ENCODE measurements at places on chromosomes 16 and 17. TPM values are rescaled to one million over a fixed set of nuclear protein-coding genes. Genes with fewer than 3 reads are reported as not detected.

GRCh38 chr17:77829843-77830799 lies 128.4 kb upstream of the TNRC6C start:
- no peaks in the 10 kb centered on the region for H3K27me3 ChIP-seq
- no peak overlapping the region for H3K4me3 ChIP-seq
- no peaks in the 10 kb centered on the region for H3K36me3 ChIP-seq
- peaks cover 20% of the 10 kb centered on the region for H3K4me1 ChIP-seq
- H3K27ac ChIP-seq: peak overlapping the region; percentile 83

- DNase-seq: no peak
- no peaks in the 10 kb centered on the region for H3K27me3 ChIP-seq
- no peak overlapping the region for H3K27ac ChIP-seq
- no peaks in the 10 kb centered on the region for H3K36me3 ChIP-seq
- H3K4me3 ChIP-seq: no peak overlapping the region
These were observed 42.8 kb downstream of the TNFRSF13B start for GRCh38 chr17:16929035-16929680.

The TNK1 gene
- total RNA-seq: 2.2 TPM

The CYB561 gene
- 2.4 TPM for total RNA-seq

The VASN gene
- 12.8 TPM for total RNA-seq

DNA sequence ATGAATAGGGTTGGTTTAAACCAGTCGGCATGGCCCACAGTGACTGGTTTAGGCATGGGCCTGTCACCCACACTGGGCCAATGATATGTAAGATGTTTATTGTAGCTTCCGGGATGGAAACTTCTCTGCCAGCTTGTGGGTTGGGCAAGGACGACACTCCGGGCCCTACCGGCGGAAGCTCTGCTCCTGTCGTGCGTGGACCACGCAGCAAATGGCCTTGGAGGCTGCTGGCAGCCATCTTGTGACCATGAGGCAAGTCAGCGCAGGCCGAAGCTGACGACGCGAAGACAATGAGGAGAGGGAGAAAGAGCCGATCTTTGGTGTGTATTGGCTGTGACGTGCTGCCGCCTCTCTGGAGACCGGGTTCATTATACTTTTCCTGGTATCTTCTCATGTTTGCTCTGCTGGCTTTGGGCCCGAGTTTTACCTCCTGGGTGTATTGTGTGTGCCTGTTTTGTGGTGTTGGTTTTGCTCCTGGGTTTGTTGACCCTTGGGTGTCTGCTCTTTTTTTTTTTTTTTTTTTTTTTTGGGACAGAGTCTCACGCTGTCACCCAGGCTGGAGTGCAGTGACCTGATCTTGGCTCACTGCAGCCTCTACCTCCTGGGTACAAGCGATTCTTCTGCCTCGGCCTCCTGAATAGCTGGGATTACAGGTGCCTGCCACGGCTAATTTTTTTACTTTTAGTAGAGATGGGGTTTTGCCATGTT lies 15.4 kb downstream of the SLC25A10 start:
- H3K27me3 ChIP-seq: peaks cover 15% of the 10 kb centered on the region
- no peak overlapping the region for H3K27ac ChIP-seq
- H3K4me1 ChIP-seq: no peaks in the 10 kb centered on the region
- no peak overlapping the region for H3K4me3 ChIP-seq
- no peaks in the 10 kb centered on the region for H3K36me3 ChIP-seq

GRCh38 chr17:1241929-1242328 lies 28.3 kb upstream of the BHLHA9 start:
- H3K4me3 ChIP-seq: no peak overlapping the region
- no peak overlapping the region for H3K27ac ChIP-seq
- DNase-seq: peak; percentile 48

- no peak overlapping the region for H3K27ac ChIP-seq
- no peak overlapping the region for H3K4me3 ChIP-seq
- H3K27me3 ChIP-seq: no peaks in the 10 kb centered on the region
- no peaks in the 10 kb centered on the region for H3K36me3 ChIP-seq
- no peaks in the 10 kb centered on the region for H3K4me1 ChIP-seq
These were observed 3.6 kb upstream of the C16orf96 start for GRCh38 chr16:4552541-4552940.

- no peak overlapping the region for H3K4me3 ChIP-seq
- peaks cover 8% of the 10 kb centered on the region for H3K4me1 ChIP-seq
- no peak overlapping the region for H3K27ac ChIP-seq
- DNase-seq: no peak
- no peaks in the 10 kb centered on the region for H3K36me3 ChIP-seq
- no peaks in the 10 kb centered on the region for H3K27me3 ChIP-seq
These were observed 106.2 kb downstream of the N4BP1 start for GRCh38 chr16:48503779-48504178.

DNA sequence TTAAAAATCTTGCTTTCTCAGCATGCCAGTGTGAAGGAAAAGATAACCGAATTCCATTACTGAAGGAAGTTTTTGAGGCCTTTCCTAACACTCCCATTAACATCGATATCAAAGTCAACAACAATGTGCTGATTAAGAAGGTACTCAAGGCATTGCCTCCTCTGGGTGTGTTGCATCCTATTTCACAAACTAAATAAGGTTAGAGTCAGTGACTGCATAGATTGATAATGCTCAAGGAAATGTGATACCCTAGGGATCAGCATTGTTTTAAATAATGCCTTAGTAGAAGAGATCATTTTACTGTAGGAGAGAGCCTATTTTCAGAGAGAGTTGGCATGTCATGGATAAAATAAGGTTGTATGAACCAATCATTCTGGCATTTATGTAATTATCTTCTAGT lies 36.8 kb downstream of the GDPD1 start:
- H3K36me3 ChIP-seq: no peaks in the 10 kb centered on the region
- no peaks in the 10 kb centered on the region for H3K4me1 ChIP-seq
- H3K27ac ChIP-seq: no peak overlapping the region
- H3K4me3 ChIP-seq: no peak overlapping the region
- DNase-seq: no peak

DNA sequence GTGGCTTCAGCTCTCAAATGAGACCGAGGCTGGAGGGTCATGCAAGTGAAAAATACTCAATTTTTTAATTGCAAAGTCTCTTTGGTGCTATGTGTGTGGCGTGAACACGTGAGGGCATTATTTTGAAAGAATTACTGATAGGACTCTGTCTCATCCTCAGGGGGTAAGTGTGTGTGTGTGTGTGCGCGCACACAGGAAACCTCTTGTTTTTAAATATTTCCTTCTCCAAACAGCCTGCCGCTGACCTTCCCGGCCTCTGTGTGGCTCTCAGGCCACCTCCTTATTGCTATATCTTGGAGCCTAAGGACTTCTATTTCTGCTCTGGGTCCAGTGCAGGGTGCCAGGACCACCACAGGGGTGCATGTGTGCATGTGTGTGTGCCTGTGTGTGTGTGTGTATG lies 99.7 kb downstream of the CMIP start:
- no peak overlapping the region for H3K4me3 ChIP-seq
- H3K4me1 ChIP-seq: no peaks in the 10 kb centered on the region
- no peaks in the 10 kb centered on the region for H3K36me3 ChIP-seq
- H3K27ac ChIP-seq: no peak overlapping the region

- no peak overlapping the region for H3K4me3 ChIP-seq
- H3K4me1 ChIP-seq: no peaks in the 10 kb centered on the region
- no peaks in the 10 kb centered on the region for H3K36me3 ChIP-seq
- no peak for DNase-seq
- H3K27me3 ChIP-seq: peaks cover 10% of the 10 kb centered on the region
- no peak overlapping the region for H3K27ac ChIP-seq
These were observed 3.3 kb upstream of the NACA2 start for GRCh38 chr17:61594294-61594825.

- DNase-seq: no peak
- no peaks in the 10 kb centered on the region for H3K27me3 ChIP-seq
- no peaks in the 10 kb centered on the region for H3K36me3 ChIP-seq
- no peak overlapping the region for H3K27ac ChIP-seq
- no peaks in the 10 kb centered on the region for H3K4me1 ChIP-seq
- H3K4me3 ChIP-seq: no peak overlapping the region
These were observed 10.7 kb downstream of the COL1A1 start for GRCh38 chr17:50190603-50191358.

The TBC1D3H gene
- not detected for total RNA-seq

- H3K27me3 ChIP-seq: no peaks in the 10 kb centered on the region
- DNase-seq: no peak
- no peak overlapping the region for H3K27ac ChIP-seq
- no peaks in the 10 kb centered on the region for H3K36me3 ChIP-seq
- H3K4me3 ChIP-seq: no peak overlapping the region
- H3K4me1 ChIP-seq: no peaks in the 10 kb centered on the region
These were observed 24.6 kb downstream of the CMIP start for GRCh38 chr16:81469183-81469677.

- H3K27me3 ChIP-seq: no peaks in the 10 kb centered on the region
- H3K4me3 ChIP-seq: no peak overlapping the region
- H3K36me3 ChIP-seq: no peaks in the 10 kb centered on the region
- no peak for DNase-seq
These were observed 29.3 kb upstream of the RBL2 start for GRCh38 chr16:53404959-53405358.

DNA sequence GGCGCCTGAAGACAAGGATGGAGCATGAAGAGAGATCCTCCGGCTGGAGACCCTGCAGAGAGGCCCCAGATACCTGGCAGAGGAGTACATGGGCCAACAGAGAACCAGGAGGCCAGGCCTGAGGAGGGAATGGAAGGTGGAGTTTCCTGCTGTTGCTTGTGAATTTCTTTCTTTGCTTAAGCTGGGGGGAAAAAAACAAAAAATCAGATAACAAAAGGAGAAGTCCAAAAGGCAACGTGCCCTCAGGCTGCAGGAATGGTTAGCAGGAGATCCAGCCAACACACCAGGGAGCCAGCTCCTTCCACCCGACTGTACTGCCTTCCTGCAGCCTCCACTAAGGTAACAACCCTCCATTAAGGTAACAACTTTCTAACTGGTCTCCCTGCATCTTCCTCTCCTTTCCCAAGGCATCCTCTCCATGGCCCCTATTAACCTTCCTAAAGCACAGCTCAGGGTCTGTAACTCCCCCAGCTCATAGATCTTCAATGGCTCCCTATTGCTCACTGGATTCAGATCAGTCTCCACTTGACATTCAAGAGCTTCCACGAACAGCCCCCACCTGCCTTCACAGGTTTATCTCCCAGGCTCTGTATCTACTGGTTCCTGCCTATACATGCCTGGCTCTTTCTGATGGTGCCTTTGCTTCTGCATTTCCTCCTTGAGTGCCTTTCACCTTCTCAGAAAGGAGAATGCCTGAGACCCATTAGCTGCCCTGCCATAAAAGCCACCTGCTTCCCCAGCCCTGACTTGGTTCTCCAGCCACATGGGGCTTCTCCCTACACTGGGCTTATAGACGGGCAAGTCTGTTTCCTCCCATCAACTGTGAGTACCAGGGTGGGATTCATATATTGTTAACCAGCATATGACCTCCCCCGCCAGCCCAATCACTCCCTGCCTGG lies 725 bp upstream of the ARL5C start:
- DNase-seq: no peak
- H3K27ac ChIP-seq: no peak overlapping the region
- H3K36me3 ChIP-seq: no peaks in the 10 kb centered on the region
- H3K27me3 ChIP-seq: no peaks in the 10 kb centered on the region
- peaks cover 8% of the 10 kb centered on the region for H3K4me1 ChIP-seq

DNA sequence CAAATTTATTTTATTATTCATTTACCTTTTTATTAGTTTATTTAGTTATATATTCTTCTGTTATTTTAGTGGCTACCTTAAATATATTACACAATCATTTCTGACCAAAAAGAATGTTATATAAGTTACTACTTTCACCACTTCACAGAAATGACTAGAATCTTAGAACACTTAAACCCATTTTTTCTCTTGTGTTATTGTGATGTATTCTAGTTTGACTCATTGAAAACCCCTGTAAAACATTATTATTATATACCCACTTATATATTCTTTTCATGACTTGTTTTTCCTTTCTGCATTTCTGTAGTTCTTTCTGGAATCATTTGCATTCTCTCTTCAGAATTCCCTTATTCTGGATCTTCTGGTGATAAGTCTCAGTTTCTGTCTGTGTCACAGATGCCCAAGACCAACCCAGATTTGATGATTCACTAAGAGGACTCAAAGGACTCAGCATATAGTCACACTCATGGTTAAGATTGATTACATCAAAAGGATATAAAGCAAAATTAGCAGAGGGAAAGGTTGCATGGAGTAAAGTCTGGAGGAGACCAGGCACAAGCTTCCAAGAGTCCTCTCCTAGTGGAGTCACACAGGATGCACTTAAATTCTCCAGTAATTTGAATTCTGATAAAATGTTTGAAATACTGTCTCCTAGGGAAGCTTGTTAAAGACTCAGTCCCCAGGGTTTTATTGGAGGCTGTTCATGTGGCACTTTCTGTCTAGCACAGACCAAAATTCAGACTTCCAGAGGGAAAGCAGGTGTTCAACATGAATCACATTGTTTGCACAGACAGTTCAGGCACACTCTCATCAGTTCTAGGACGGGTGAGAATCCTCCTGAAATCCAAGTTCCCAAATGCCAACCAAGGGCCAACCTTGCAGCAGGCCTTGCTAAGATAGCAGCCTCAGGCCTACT lies 7.7 kb downstream of the GINS3 start:
- no peak for DNase-seq
- H3K36me3 ChIP-seq: no peaks in the 10 kb centered on the region
- H3K27ac ChIP-seq: no peak overlapping the region
- H3K4me3 ChIP-seq: no peak overlapping the region
- H3K4me1 ChIP-seq: no peaks in the 10 kb centered on the region
- H3K27me3 ChIP-seq: no peaks in the 10 kb centered on the region

The FOXN1 gene
- total RNA-seq: not detected

The PYY gene
- not detected for total RNA-seq

The TOX3 gene
- total RNA-seq: not detected

- no peaks in the 10 kb centered on the region for H3K27me3 ChIP-seq
- H3K4me3 ChIP-seq: no peak overlapping the region
- no peaks in the 10 kb centered on the region for H3K36me3 ChIP-seq
- H3K4me1 ChIP-seq: no peaks in the 10 kb centered on the region
These were observed 383.1 kb downstream of the KCNJ2 start for GRCh38 chr17:70552230-70552981.

The CHD9NB gene
- 0.72 TPM for total RNA-seq

- no peak overlapping the region for H3K4me3 ChIP-seq
- H3K27ac ChIP-seq: no peak overlapping the region
- H3K27me3 ChIP-seq: no peaks in the 10 kb centered on the region
- peaks cover 17% of the 10 kb centered on the region for H3K36me3 ChIP-seq
- peaks cover 9% of the 10 kb centered on the region for H3K4me1 ChIP-seq
These were observed 26.8 kb upstream of the SLC5A10 start for GRCh38 chr17:18925187-18925586.

GRCh38 chr17:57916925-57917858 lies 38.0 kb downstream of the CUEDC1 start:
- H3K36me3 ChIP-seq: no peaks in the 10 kb centered on the region
- peak overlapping the region; percentile 60 for H3K27ac ChIP-seq
- peaks cover 81% of the 10 kb centered on the region for H3K4me1 ChIP-seq
- DNase-seq: peak; percentile 67
- no peaks in the 10 kb centered on the region for H3K27me3 ChIP-seq

DNA sequence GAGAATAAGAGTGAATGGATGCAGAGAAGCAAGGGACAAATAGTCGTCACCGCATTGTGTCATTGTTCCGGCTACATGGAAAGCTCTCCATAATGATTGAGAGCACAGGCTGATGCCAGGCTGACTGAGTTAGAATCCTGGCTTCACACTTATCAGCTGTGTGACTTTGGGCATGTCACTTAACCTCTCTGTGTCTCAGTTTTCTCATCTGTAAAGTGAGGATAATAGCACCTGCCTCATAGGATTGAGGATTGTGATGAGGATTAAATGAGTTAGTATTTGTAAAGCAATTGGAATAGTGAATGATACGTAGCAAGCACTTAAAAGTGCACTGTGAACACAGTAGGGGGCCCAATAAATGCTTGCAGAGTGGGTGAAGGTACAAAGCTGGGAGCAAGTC lies 45.7 kb upstream of the LYRM9 start:
- no peaks in the 10 kb centered on the region for H3K36me3 ChIP-seq
- H3K27me3 ChIP-seq: no peaks in the 10 kb centered on the region
- H3K27ac ChIP-seq: no peak overlapping the region
- no peaks in the 10 kb centered on the region for H3K4me1 ChIP-seq

The TPSD1 gene
- not detected for total RNA-seq

The RND2 gene
- total RNA-seq: not detected

All from gastrocnemius medialis (tissue), 4 donors.